ENCODE measurements at places on chromosomes 5 and 9.

- DNase-seq, result no peak
Observed at GRCh38 chr9:76403352-76403751, 9.1 kb upstream of the RFK start.

GRCh38 chr5:132747616-132748440 is 602 bp downstream of the CCNI2 start:
- no peak for DNase-seq

- DNase-seq, result no peak
Observed at GRCh38 chr9:16074963-16075362, 522.1 kb downstream of the CCDC171 start.

DNA sequence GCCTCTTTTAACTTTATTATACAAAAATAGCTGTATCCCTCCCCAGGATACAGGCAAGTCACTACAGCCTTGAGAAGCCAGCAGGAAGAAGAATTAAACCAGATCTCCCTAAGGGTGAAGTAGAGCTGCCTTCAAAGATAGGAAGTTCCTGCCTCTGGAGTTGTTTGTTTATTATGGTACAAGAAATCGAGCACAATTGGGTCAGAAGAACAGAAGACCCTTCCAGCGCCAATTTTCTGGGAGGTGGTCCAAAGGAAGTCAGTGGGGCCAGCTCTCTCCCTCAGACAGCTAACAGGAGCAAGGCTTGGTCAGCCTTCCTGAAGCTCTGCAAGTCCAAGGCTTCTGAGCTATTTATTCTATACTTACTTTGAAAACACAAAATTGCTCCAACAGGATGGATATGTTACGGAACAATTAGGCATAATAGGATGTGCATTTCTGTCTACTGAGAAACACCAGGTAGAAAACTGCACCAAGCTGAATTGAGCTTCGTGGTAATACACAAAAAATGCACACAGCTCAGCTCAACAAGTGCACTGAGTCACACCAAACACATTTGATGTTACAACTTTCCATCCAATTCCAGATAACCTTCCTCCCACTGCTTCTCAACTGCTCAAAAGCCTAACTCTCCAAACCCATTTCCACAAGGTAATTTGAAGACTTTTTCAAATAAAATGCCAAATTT is 16.0 kb downstream of the SERINC5 start:
- no peak for DNase-seq

GRCh38 chr5:115842089-115842935 is 577 bp downstream of the AP3S1 start:
- no peak for DNase-seq

GRCh38 chr9:32854271-32854670 is 70.9 kb downstream of the TMEM215 start:
- DNase-seq, result no peak

- peak; percentile 53 for DNase-seq
Observed at GRCh38 chr9:90870621-90871326, 69.2 kb downstream of the SYK start.

DNA sequence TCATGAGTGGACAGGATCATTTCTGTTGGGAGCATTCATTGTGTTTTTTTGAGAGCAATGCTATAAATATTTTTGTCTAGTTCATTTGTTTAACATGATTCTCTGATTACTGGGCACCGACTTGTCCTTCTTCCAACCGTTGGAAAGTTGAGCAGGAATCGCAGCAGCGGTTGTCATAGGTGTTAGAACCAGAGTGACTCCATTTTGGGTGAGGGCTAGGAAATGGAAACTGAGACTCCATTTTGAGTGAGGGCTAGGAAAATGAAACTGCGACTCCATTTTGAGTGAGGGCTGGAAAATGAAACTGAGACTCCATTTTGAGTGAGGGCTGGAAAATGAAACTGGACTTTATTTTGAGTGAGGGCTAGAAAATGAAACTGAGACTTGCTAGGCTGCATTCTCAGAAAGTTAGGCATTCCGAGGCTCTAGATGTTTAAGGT is 100.6 kb downstream of the ICE1 start:
- no peak for DNase-seq

GRCh38 chr5:157113002-157113401 is 4.2 kb upstream of the HAVCR2 start:
- no peak for DNase-seq

GRCh38 chr5:178535299-178536175 is 54.7 kb downstream of the COL23A1 start:
- DNase-seq, result no peak

DNA sequence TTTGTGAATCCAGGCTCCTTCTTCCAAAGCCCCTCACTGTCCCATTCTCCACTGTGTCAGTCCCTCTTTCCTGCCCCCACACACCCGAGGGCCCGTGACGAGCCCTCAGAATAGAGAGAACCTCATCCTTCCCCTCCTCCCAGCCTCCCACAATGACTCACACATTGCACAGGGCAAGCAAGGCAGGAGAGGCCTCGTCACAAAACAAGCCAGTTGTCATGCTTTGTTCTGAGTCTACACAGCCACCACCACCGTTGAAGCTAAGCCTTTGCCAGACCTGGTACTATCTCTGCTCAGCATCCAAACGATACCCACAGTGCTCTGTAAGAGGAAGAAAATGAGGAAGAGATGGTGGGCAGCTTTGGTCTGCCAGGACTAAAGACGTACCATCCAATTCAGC is 142.2 kb upstream of the ZNF366 start:
- no peak for DNase-seq

DNA sequence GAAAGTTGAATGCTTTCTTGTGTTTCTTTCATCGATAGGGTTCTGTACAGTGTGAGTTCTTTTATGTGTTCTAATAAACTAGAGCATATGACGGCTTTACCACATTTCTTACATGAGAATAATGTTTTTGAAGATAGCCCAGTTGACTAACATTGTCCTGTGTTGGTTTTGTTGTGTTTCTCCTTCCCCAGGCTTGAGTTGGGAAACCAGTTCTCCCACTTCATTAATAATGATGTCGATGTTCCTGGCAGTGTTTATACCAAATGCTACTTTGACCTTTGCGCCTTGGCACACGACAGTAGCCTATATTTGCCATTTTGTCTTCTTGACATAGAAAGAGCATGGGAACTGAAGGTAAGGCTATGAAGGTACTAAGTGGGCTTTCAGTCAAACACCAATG is 14.4 kb upstream of the ZNF782 start:
- DNase-seq, result no peak

DNA sequence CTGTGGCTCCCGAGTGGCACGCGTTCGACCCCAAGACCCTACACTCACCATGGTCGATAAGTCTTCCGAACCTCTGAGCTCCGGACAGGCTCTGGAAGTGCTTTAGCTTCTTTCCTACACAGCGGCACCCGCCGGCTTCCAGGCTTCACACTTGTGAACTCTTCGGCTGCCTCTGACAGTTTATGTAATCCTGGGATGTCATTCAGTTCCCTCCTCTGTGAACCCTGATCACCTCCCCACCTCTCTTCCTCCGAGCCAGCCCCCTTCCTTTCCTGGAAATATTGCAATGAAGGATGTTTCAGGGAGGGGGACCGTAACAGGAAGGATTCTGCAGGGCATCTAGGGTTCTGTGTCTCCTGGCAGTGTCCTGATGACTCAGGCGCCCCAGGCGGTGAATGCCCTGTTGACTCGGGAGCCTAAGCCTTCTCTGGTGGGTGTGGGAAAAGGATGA is at the start of gene CD14:
Gene CD14 (minus strand): TSS at position 155 of the 451 bp plus-strand sequence. CDS start 104 bp downstream, at position 51.
- no peak for DNase-seq

- DNase-seq, result no peak
Observed at GRCh38 chr9:14258660-14259239, 55.2 kb downstream of the NFIB start.

- no peak for DNase-seq
Observed at GRCh38 chr5:134784946-134785620, 26.5 kb downstream of the DDX46 start.

- DNase-seq, result no peak
Observed at GRCh38 chr5:132446621-132447020, 44.0 kb downstream of the IRF1 start.

DNA sequence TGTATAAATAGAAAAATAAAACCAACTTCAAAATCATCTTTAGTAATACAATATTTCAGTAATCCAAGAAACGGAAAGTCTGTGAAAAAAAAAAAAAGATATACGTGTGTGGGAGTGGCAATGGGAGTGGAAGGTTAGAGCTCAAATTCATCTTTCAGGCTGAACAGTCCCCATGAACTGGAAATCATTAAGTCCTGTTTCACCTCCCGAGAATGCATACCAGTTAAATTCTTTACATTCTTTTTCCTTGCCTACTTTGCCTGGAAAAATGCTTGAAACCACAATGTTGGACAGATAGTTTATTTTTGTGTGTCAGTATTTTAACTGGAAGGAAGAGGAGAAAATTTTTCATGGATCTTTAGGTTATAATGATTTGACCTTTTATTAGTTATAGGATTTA is 166.8 kb downstream of the MUSK start:
- no peak for DNase-seq

- no peak for DNase-seq
Observed at GRCh38 chr5:62977661-62978060, 399.0 kb downstream of the LRRC70 start.

DNA sequence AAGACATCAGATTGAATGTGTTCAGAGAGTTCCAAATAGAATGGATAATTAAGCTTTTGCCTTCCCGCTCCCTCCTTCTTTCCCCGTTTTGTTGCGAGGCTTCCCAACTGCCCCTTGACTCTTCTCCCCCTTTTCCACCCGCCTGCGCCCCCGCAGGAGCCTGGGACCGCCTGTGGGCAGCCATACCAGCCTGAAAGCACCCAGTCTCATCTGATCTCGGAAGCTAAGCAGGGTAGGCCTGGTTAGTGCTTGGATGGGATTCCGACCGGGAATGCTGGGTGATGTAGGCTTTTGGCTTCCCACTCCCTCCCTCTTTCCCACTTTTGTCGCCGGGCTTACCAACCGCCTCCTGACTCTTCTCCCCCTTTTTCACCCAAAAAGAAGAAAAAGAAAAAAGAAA is 6.8 kb upstream of the HSD17B4 start:
- DNase-seq, result no peak

DNA sequence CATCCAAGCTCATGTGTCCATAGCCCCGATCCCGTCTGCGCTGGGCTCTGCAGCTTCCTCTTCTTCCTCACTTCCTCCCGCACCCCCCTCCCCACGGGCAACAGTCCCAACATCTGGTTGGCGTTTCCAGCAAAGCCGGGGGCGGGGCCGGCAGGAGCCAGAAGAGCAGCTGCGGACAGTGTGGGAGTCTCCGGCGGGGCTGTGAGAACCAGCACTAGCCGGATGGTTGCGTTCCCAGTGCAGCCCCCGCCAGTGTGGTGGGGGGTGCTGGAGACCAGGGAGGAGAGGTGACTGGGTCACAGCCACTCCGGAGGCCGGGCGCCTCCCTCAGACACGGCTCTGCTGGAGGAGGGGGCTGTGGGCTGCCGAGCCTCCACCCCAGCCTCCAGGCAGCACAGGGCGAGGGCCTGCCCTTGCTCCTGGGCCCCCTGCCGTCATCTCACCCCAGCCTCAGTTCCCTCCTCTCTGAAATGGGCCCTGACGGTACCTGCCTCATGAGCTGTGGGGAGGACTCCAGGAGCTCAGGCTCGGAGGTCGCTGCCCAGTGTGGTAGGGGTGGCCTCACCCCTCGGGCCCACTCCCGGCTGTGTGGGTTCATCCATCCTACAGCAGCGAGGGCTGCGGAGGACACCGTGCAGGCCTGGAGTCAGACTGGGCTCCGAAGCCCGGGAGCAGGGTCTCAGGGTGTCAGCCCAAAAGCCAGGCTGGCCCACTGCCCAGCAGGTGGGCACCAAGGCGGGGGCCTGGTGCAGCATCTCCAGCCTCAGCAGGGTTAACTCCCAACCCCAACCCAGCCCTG is 41.5 kb upstream of the NOTCH1 start:
- DNase-seq, result peak; percentile 92

- no peak for DNase-seq
Observed at GRCh38 chr9:110995420-110996340, 42.6 kb downstream of the LPAR1 start.

- no peak for DNase-seq
Observed at GRCh38 chr5:66356011-66356565, 212.0 kb downstream of the SREK1 start.

GRCh38 chr5:35237580-35238376 is 7.5 kb upstream of the PRLR start:
- no peak for DNase-seq

DNA sequence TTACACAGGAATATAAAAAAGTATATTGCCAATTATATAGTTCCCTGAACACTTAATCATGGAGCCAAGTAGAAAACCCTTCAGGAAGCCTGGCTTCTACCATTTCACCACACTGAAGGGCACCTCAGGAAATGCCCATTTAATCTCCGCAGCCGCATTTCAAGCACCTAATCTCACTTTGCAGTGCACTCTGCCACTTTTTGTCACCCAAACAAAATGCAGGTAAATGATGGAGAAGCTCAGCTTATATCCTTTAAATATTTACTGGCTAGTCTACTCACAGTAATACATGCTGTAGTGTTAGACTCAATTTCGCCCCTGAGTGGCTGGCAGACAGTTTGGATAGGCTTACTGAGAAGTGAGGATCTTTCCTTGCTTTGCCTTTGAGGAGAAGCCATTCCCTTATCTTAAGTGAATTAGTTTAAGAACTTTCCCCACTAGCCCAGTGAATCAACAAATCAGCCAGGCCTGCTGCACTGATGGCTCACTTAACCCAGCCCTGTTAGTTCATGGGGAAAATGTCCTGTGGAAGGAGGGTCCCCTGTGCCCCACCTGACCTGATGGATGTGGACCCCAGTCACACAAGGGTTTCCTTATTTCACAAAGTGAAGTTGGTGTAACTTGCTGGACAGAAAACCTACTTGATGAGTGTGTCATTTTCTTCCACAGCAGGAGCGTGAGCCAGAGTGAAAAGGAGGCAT is 209.7 kb downstream of the CAAP1 start:
- DNase-seq, result no peak

GRCh38 chr5:132458226-132458560 is 32.4 kb downstream of the IRF1 start:
- no peak for DNase-seq

DNA sequence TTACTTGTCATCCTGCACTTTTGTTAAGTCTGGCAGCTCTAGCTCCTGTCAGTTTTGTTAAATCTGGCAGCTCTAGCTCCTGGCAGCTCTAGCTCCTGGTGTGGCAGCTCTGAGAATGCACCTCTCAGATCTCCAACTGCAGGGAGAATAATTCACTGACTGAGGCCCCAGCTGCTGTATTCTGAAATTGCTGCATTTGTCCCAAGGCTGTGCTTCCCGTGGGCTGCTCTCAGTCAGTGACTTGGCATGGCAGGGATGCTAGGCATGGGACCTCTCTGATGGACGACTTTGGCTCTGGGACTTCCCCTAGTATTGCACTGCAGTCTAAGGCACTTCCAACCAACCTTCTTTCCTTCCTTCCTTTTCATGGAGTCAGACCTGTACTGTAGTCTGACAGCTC is 475.7 kb downstream of the CCDC171 start:
- DNase-seq, result no peak
